ENCODE measurements at places on chromosomes 5 and 9. TPM values are rescaled to one million over a fixed set of nuclear protein-coding genes. Genes with fewer than 3 reads are reported as not detected.

PCDHB7 gene
- total RNA-seq: not detected

DNA sequence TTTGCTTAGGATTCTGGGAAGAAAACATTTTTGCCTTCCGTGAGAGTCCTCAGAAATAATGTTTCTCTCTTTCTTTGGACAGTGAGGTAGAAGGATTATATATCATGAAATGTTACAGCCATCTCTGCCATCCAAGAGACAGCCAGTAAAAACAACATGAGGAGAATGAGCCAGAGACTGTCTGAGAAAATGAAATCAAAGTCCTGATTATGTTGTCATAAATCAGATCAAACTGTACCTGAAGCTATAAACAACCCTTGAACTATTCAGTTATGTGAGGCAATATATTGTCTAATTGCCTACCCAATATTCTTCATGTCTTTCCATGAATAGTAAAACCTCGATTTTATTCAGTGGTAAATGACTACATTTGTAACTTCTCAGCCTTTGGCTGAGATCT is 9.2 kb upstream of the HTR4 start:
- no peak for DNase-seq

PFN3 gene
- not detected for total RNA-seq

GRCh38 chr5:33890131-33891032 is 1.4 kb downstream of the ADAMTS12 start:
- DNase-seq: no peak

SLC36A2 gene
- not detected for total RNA-seq

DNA sequence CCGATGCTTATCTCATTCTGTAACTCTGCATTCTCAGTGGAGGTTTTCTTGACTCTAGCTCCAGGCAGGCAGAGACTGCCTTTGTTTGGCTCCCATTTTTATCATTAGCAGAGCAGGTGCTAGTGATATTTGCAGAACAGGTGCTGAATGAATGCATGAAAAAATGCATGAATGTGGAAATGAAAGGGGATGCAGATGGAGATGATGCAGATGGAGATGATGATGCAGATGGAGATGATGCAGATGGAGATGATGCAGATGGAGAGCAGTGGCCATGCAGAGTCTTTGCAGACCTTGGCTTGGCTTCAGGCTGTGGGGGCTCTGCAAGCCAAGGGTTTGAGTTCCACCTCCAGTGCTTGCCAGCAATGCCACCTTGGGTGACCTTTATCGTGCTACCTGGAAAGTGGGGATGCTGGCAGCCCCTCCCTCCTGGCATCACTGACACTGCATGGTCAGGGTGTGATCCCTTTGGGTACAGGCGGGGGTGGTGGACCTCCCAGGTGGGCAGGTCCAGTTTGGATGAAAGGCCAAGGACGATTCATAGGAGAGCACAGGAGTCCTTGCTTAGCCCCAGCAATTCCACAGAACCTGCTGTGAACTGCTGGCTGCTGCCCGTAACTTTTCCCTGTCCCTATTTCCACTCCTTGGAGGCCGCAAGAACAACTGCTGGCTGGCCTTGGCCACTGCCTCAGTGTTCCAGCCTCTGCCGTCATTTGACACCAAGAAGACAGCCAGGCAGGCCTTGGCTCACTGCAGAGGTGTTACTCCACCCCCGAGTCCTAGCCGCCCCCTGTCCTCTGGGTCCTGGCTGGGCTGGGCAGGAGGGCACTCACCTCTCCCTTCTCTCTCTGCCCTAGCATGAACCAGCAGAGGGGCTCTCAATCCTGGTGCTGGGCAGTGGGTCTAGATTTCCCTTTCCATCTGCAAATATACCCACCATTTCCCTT is 33.0 kb downstream of the ERGIC1 start:
- DNase-seq: no peak

GRCh38 chr9:112046181-112046580 is 128.9 kb downstream of the SUSD1 start:
- DNase-seq: no peak

GRCh38 chr9:127869310-127870152 is 7.9 kb downstream of the AK1 start:
- DNase-seq: peak; percentile 93

- DNase-seq: no peak
These were observed 8.8 kb upstream of the TRAF1 start for GRCh38 chr9:120935383-120935857.

GRCh38 chr5:17216974-17217492 is 398 bp upstream of the BASP1 start:
- DNase-seq: no peak

DNA sequence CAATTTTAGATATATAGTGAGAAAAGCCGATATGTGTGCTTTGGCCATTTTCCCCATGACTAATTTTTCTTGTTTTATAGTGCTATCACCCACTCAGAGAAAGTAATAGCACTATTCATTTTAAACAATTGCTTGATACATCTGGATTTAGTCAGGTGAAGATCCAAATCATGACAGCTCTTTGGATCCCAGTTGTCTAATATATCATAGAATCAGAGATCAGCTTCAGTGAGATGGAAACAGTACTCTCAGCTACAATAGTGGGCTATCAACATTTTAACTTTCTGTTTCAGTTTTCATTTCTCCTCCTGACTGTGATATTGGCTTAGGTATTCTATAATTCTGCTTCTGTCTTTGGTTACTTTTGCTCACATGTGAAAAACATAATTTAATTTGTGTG is 38.7 kb downstream of the VCAN start:
- no peak for DNase-seq

- no peak for DNase-seq
These were observed 1.0 kb upstream of the FAM13B start for GRCh38 chr5:138033907-138034306.

GHR gene
- not detected for total RNA-seq

CDH10 gene
- not detected for total RNA-seq

SOX30 gene
- total RNA-seq: not detected

GRCh38 chr5:113267361-113267900 is 167.4 kb downstream of the TSSK1B start:
- DNase-seq: no peak

DNA sequence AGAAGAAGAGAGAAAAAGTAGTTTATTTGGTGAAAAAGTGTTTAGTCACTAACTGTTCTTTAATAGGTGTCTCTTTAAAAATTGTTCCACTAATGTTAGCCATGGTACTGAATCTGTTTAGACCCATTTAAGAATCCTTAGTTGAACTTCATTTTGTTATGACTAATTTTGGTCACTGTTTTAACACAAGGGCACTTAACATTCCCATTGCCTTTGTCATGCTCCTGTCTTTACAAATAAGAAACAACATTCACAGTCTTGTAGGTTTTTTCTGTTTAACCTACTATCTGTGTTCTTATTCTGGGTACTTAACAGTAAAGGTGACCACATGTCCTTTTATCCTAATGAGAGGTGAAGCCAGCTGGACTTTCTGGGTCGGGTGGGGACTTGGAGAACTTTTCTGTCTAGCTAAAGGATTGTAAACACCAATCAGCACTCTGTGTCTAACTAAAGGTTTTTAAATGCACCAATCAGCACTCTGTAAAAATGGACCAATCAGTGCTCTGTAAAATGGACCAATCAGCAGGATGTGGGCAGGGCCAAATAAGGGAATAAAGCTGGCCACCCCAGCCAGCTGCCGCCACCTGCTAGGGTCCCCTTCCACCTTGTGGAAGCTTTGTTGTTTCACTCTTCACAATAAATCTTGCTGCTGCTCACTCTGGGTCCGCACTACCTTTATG is 116.7 kb downstream of the WDR70 start:
- DNase-seq: no peak

GRCh38 chr5:83653669-83654068 is 67.0 kb downstream of the HAPLN1 start:
- DNase-seq: no peak

PCDHGB2 gene
- 0.12 TPM for total RNA-seq

DNA sequence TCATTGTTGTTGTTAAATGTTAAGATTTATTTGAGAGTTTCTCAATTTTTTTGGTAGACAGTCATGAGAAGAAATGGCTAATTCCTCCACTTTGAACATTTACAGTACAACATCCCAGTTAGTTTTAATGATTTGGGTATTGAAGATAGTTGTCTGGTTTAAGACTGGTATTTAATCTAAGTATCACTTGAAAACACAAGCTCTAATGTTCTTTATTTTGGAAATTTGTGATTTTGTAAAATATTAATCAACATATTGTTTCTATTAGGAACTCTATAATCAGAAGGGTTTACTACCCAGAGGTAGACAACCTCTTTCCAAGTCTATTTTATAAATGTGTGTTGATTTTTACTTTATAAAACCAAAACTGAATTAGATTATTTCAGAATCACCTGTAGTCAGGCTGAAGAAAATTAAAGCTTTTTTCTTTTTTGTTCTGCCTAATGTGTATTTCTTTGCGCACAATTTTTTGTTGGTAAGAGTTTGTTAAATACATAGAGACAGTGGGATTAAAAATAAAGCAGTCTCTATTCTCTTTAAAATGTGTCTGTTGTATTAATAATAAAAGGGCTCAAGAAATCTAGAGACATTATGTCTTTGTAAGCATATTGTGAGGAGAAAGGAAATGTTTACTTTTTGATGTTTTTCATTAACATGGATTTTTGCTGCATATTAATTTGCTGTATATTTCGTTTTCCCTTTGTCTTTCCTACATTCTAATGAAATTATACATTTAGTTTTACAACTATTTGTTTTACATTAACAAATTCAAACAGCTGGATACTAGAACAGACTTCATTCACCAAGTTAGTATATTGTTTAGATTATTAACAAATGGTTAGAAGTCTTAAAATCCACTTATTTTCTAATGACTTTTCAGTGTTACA is 3.9 kb upstream of the PURA start:
- no peak for DNase-seq

- no peak for DNase-seq
These were observed 123.4 kb upstream of the RETREG1 start for GRCh38 chr5:16740066-16740810.

DNA sequence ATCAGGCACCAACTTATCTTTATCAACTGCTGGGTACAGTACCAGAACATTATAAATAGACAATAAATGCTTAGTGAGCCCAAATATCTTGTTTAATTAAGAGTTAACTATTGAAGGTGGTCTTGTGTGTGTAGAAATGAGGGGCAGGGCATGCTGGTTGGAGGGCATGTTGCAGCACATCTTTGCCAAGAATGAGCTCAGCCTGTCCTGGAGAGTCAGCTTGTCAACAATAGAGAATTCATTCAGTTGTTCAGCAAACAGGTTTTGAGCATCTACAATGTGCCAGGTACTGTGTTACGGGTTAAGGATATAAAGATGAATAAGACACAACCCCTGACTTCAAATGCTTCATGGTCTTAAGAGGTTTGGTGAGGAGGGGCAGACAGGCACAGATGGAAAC is 19.2 kb upstream of the F2RL1 start:
- DNase-seq: no peak

- no peak for DNase-seq
These were observed 63.7 kb upstream of the ANGPTL2 start for GRCh38 chr9:127185931-127186781.

DNA sequence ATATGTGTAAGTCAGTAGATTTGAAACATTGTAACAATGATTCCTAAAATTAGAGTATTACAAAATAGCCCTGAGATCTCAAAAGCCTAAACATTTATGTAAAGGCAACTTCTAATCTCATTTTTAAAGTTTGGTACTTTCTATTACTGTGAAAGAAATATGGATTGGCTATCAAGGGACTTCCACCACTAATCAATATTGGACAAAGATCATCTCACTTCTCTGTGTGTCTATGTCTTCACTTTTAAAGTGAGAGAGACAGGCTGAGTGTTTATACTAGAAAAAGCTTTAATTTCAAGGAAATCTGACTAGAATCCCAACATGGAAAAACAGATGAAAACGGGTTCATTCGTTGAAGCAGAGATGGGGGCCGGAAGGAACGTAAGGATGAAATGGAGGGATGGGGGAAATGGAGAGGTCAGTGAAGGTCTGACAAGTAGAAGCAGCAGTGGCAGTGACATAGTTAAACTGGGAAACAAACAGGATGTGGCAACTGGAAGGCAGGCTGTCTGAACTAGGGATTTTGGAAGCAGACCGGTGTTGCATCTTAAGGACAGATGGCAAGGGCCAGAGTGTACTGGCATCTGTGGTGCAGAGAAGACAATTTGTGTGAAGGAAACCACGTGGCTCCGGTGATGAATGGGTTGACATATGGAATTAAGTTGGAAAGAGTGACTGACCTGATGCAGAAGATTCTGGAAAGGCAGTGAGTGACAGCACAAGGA is 60.8 kb downstream of the PDE4D start:
- no peak for DNase-seq

GRCh38 chr9:99592834-99593574 is 228.7 kb upstream of the NR4A3 start:
- DNase-seq: no peak

AQP7 gene
- total RNA-seq: 0.29 TPM

PCDHGA12 gene
- 0.10 TPM for total RNA-seq

SGCD gene
- total RNA-seq: 0.14 TPM

DNA sequence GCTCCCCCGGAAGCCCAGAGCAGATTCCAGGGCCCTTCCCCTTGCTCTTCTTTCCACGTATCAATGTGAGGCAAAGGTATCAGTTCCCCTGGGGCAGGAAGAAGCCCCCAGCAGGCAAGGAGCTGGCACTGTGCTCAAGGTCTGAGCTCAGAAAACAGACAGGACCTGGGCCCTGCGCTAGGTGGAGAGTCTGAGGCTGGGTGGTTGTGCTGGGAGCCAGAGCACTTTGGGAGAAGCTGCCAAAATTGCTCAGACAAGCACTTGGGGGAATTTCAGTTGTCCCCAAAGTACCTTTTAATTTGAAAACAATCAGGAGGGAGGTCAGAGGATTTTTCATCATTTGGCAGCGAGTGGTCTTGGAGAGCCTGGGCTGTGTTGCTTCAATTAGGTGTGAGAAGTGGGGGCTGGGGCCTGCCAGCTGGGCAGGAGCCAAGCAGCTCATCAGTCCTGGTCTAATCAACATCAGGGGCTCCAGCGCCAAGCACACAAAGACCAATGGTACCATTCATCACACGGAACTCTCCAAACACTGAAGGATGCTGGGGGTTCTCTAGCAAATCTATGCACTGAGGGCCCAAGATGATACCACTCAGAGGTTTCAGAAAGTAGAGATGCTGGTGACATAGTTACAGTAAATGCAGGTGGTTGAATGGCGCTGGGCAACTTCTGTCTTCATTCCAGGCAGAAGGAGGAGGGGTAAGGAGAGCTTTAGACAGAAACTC is 176.5 kb downstream of the SNX18 start:
- no peak for DNase-seq

PHF19 gene
- total RNA-seq: 305 TPM

- DNase-seq: no peak
These were observed 283.4 kb downstream of the GADD45G start for GRCh38 chr9:89888233-89888632.

CAVIN4 gene
- 0.14 TPM for total RNA-seq

DNA sequence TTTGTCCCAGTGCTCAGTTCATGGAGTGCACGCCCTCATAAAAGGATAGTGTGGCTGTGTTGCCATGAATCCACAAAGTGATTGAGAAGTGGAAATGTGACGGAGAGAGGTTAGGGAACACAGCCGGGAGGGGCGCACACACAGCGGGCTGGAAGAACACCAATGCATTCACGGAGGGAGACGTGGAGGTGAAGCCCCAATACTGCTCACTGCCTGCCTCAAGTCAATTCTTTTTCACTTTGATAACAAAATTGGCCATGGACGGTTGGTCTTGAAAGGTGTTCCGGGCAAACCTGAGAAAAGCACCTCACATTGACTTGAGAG is 424.1 kb downstream of the MED10 start:
- no peak for DNase-seq

Measured in activated naive CD4-positive, alpha-beta T cell treated with anti-CD3 and anti-CD28 coated beads, Interleukin-2, amount 50 U/mL, for 72 hours (primary cell).